ENCODE measurements at places on chromosomes 11 and 22.

DNA sequence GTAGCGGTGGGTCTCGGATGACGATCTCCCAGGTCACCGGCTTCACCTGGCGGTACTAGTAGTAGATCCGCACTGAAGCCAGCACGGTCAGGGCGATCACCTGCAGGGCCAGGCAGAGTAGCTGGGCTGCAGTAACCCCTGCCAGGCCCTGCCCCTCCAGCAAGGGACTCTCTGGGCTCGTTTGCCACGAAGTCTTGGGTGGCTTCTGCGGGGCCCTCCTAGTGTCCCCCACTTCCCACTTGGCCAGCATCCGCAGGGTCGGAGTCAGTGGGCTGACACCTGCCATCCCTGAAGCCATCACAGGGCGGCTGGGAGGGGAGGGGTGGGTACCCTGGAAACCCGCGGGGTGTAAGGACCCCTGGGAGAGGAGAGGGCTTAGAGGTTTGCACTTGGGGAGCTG, 214.0 kb downstream of the OR4C45 start:
- no peaks in the 10 kb centered on the region for H3K36me3 ChIP-seq
- H3K4me1 ChIP-seq, result no peaks in the 10 kb centered on the region
- H3K27ac ChIP-seq, result no peak overlapping the region
- no peak for DNase-seq
- H3K27me3 ChIP-seq, result no peaks in the 10 kb centered on the region

DNA sequence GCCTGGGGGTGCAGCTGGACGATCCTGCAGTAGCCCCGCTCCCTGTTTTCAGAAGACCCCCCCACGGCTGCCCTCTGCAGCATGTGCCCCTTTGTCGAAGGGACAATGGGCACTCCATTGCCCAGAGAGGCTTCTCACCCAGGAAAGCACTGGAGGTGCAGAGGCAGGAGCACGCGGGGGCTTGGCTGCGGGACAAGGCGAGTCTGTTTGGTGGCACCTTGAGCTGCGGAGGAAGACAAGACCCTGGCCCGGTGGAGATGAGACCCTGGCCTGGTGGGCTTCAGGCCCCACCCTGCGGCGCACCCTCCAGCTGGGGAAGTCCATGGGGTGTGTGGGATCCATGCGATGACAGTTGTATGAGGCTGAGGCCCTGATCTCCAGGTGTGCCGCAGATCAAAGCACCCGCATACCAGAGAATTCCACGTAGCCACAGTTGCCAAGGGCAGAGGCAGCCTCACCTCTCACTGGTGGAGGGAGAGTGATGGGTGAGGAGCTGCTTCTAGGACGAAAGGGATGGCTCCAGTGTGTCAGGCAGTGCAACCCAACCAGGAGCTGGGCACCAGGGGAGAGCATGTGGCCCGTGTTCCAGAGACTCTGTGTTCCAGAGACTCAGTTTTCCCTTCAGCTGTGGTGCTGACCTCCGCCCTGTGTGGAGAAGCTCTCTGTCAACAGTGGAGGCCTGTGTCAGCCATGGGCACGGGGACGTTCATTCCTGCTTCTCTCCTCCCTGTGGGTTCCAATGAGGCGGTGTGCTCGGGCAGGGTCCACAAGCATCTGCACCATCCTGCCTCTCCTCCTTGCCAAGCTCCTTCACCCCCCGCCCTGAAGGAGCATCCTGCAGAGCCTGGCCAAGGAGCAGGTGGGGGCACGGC, 10.0 kb downstream of the TBX1 start:
- H3K27me3 ChIP-seq, result peaks cover 28% of the 10 kb centered on the region
- H3K4me1 ChIP-seq, result no peaks in the 10 kb centered on the region
- no peak overlapping the region for H3K27ac ChIP-seq
- no peak overlapping the region for H3K4me3 ChIP-seq
- no peaks in the 10 kb centered on the region for H3K36me3 ChIP-seq

GRCh38 chr11:95676308-95676707, 113.3 kb downstream of the FAM76B start:
- H3K27me3 ChIP-seq, result no peaks in the 10 kb centered on the region
- no peak overlapping the region for H3K4me3 ChIP-seq
- H3K27ac ChIP-seq, result no peak overlapping the region
- no peaks in the 10 kb centered on the region for H3K4me1 ChIP-seq
- no peaks in the 10 kb centered on the region for H3K36me3 ChIP-seq
- DNase-seq, result no peak

GRCh38 chr22:17366830-17367229, 2.4 kb upstream of the CECR2 start:
- H3K27ac ChIP-seq, result no peak overlapping the region
- peak; percentile 32 for DNase-seq
- H3K36me3 ChIP-seq, result no peaks in the 10 kb centered on the region
- peaks cover 15% of the 10 kb centered on the region for H3K27me3 ChIP-seq

DNA sequence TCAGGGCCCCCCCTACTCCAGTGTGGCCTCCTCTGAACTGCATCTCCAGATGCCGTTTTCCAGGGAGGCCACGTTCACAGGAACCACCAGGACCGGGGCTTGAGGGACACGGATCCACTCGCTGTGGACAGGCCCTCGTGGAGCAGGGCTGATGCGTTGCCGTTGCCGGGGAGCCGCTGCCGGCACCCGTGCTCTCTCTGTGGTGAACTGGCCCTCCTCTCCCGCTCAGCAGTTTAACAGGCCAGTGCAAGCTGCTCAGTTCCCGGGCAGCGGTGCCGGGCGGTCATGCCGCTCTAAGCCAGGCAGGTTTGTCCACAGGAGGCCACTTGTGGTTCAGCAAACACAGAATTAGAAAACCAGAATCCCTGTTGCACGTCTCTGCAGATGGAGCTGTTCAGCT, 301.6 kb downstream of the TBC1D22A start:
- no peaks in the 10 kb centered on the region for H3K27me3 ChIP-seq
- peaks cover 3% of the 10 kb centered on the region for H3K36me3 ChIP-seq
- H3K27ac ChIP-seq, result no peak overlapping the region

- no peaks in the 10 kb centered on the region for H3K36me3 ChIP-seq
- H3K4me3 ChIP-seq, result no peak overlapping the region
- no peak for DNase-seq
- no peaks in the 10 kb centered on the region for H3K4me1 ChIP-seq
- H3K27me3 ChIP-seq, result no peaks in the 10 kb centered on the region
These were observed 710.9 kb upstream of the FAT3 start for GRCh38 chr11:91513734-91514133.

GRCh38 chr22:31126128-31126868, 3.5 kb downstream of the INPP5J start:
- no peak for DNase-seq
- H3K36me3 ChIP-seq, result no peaks in the 10 kb centered on the region
- no peak overlapping the region for H3K4me3 ChIP-seq
- no peaks in the 10 kb centered on the region for H3K27me3 ChIP-seq
- no peaks in the 10 kb centered on the region for H3K4me1 ChIP-seq

DNA sequence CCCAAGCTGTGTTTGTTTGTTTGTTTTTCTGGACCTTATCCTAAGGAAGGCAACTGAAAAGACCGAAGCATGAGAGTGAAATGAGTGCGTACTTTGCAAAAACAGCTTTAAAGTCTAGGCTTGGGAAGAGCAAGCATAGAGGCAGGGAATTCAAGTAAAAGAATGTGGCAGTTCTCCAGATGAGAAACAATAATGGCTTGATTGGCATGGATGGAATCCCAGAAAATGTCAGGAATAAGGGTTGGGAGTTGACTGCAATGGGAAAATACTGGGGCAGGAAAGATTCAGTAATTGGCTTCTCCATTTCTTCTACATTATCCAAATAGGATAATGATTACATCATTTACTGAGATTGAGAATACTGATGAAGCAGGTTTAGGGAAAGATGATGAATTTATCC, 17.5 kb downstream of the SAAL1 start:
- no peak overlapping the region for H3K27ac ChIP-seq
- no peak for DNase-seq
- peaks cover 5% of the 10 kb centered on the region for H3K36me3 ChIP-seq
- no peaks in the 10 kb centered on the region for H3K4me1 ChIP-seq

- no peak for DNase-seq
- H3K27ac ChIP-seq, result no peak overlapping the region
- H3K36me3 ChIP-seq, result no peaks in the 10 kb centered on the region
- H3K4me1 ChIP-seq, result no peaks in the 10 kb centered on the region
- H3K4me3 ChIP-seq, result no peak overlapping the region
These were observed 104.8 kb downstream of the ZNF280B start for GRCh38 chr22:22403771-22404170.
